ENCODE measurements at places on chromosomes 11 and 22.

- DNase-seq, result no peak
Measured at GRCh38 chr11:71383461-71383860, 64.7 kb downstream of the DHCR7 start.

- DNase-seq, result no peak
Measured at GRCh38 chr11:45818961-45819605, 14.1 kb downstream of the SLC35C1 start.

GRCh38 chr22:50469377-50470305 is 5.2 kb downstream of the SBF1 start:
- DNase-seq, result peak; percentile 47

DNA sequence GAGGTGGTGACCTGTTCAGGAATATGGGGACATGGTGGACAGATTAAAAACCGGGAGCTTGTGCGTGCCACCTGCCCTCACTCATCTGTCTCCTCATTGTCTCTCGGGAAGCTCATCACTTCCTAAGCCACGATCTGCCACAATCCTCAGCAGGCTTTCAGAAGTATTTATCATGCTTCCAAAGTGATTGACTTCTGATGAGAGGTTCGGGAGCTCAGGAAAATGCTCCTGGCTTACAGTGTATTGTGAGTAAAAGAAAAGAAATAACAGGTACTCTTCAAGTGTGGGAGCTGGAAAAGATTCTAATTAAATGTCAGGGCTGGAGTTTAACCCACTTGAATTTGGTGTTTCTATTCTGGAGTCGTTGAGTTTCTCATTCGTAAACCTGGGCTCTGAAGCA is 91.9 kb upstream of the DRD2 start:
- DNase-seq, result no peak

GRCh38 chr22:41435560-41435959 is 11.0 kb downstream of the TOB2 start:
- DNase-seq, result no peak

DNA sequence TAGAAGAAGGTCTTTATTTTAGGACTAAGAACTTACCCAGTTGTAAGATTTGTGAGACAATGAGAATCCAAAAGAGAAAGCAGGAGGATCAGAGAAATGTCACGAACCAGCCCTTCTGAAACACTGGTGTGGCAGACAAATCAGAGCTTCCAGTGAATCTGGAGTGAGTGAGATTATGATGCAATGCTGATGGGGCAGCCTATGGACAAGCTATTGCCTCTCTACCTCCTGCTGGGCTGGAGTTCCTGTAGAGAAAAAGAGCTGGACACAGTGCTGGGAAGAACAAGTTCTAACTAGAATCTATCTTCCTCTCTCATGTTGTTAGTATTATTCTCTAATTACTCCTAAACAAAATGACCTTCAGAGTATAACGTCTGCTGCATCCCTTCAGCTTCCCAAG is 12.0 kb upstream of the ANO3 start:
- DNase-seq, result no peak

GRCh38 chr11:75878933-75879332 is 63.9 kb downstream of the UVRAG start:
- DNase-seq, result no peak

DNA sequence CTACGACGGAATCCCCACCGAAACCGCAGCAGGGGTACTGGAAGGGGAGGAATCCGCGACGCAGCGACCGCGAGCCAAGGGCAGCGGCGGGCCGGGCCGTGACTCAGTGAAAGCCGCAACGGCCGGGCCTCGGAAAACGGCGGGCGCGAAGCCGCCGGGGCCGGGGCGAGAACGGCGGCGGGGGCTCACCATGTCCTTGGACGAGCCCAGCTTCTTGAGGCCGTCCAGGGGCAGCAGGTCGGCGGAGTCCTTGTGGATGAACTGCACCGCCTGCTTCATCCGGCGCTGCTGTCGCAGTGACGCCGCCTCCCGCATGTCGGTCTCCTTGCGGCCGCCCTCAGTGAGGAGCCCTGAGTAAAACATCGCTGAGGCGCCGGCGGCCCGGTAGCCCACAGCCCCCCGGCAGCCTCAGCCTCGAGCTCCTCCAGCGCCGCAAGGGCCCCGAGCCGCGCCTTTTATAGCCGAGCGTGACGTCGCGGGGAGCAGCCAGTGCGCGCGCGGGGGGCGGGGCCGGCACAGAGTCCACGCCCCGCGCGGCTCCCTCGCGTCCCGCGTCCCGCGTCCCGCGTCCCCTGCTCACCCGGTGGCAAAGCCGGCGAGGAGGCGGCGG is at the start of gene NRIP3:
Gene NRIP3 (minus strand): TSS at position 429 of the 610 bp plus-strand sequence. CDS start 66 bp downstream, at position 363.
- DNase-seq, result peak; percentile 11

- no peak for DNase-seq
Measured at GRCh38 chr11:34027516-34028408, 23.8 kb upstream of the CAPRIN1 start.

GRCh38 chr11:61959678-61960077 is 7.8 kb downstream of the FTH1 start:
- DNase-seq, result no peak

GRCh38 chr11:765025-765801 is 12.1 kb downstream of the GATD1 start:
- no peak for DNase-seq

- DNase-seq, result no peak
Measured at GRCh38 chr11:128914216-128915148, 23.3 kb downstream of the KCNJ5 start.

GRCh38 chr22:45201678-45202332 is 38.1 kb downstream of the NUP50 start:
- no peak for DNase-seq

DNA sequence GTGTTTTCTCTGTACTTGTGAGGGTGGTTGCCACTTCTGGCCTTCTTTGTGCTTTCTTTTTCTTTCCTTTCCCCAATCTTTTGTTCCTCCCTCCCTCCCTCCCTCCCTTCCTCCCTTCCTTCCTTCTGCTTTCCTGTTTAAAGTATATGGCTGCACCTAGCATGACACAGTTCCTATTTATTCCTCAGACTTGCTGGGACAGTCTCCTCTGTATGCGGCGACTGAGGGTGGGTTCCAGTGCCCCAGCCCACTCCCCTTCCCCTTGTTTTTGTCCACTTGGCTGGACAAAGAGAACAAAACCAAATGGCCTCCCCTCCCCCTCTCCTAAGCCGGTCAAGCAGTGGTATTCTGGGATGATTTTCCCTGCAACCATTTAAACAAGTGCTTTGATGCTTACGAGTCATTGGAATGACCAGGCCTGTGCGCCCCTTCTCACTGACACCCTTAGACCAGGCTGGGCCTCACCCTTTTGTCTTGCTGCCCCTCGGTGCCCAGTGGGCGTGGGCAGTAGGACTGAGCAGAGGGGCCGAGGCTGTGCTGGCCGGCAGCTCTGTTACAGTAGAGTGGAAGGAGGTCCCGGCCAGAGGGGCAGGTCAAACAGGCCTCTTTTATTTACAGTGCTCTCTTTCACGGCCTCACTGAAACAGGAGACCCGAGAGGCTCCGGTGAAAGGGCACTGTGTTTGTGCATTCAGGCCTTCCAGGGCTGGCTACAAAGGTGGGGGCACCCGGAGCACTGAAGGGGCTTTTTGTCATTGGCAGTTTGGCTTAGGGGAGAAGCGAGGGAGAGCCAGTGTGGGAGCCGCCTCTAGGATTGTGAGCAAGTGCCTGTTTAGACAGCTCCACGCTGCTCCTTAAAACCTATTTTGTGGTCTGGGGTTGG is 32.2 kb downstream of the ZBTB16 start:
- DNase-seq, result no peak

- DNase-seq, result no peak
Measured at GRCh38 chr11:27028561-27028965, 12.1 kb upstream of the BBOX1 start.

- no peak for DNase-seq
Measured at GRCh38 chr11:15783619-15784018, 572.7 kb downstream of the SOX6 start.

GRCh38 chr22:46654927-46655595 is 34.9 kb downstream of the GRAMD4 start:
- DNase-seq, result no peak

- no peak for DNase-seq
Measured at GRCh38 chr22:35138521-35138920, 72.6 kb downstream of the ISX start.

DNA sequence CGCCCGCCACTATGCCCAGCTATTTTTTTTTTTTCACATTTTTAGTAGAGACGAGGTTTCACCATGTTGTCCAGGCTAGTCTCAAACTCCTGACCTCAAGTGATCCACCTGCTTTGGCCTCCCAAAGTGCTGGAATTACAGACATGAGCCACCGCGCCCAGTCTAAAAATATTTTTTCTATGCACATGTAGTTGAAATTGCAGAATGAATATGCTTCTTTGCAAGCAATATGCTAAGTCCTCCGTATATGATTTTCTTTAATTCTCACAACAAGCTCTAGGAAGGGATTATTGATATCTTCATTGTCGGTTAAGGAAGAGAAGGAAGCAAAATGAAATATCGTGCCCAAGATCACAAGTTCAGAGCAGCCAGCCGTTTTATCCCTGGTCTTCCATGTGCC is 30.1 kb upstream of the SYT13 start:
- no peak for DNase-seq

DNA sequence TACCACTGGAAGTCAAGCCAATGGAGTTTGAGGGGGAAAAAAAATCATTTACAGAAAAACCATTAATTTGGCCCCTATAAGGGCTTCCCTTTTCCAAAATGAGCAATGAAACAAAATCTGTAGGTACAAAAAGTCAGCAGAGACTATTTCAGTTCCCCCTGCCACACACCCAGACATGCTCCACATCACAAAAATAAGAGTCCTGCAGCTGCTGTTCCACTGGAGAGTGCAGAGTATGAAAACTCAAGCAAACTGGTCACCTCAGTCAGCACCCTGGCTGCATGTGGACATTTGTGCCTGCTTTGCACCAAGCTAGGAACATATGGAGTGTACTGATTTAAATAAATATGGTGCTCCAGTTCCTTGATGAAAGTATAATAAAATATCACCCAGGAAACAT is 15.1 kb downstream of the POU2AF1 start:
- no peak for DNase-seq

GRCh38 chr11:47254386-47254785 is 3.4 kb upstream of the NR1H3 start:
- no peak for DNase-seq

- DNase-seq, result no peak
Measured at GRCh38 chr11:113722221-113722620, 16.1 kb upstream of the TMPRSS5 start.

- no peak for DNase-seq
Measured at GRCh38 chr11:3904228-3904627, 48.8 kb downstream of the STIM1 start.

DNA sequence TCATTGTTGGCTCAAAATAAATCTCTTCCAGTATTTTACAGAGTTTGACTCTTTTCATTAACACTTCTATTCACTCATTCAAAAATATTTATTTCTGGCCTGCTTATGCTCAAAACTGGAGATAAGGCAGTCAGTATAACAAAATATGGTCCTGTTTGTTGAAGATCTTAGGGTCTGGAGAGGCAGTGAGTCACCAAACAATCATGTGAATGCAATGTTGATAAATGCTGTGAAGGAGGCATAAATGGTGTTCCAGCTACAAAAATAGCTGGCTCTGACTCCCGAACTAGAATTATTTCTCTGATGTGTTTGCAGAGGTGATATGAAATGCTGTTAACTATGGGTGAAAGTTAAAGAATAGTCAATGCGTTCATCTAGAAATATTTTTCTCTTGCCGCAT is 390.6 kb downstream of the AASDHPPT start:
- no peak for DNase-seq

- no peak for DNase-seq
Measured at GRCh38 chr11:90493379-90493778, 270.5 kb upstream of the CHORDC1 start.

GRCh38 chr22:42111798-42112197 is 18.8 kb downstream of the CYP2D6 start:
- no peak for DNase-seq

DNA sequence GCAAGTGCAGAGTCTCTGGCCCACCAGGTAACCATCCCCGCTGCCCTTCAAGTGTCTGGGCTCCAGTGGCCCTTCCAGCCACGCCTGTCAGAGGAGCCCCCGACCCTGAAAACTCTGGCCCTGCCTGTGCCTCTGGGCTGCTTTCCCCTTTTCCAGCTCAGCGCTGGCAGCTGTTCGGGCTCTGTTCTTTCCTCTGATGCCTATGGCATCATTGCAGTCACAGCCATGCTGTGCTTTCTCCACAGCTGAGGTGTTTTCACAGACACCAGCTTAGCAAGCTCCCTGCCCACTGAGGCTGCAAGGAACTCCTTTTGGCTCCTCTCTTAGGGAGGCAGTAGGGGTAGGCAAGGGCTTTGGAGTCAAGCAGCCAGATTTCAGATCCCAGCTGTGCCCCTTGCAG is 21.2 kb downstream of the P2RX3 start:
- DNase-seq, result no peak

DNA sequence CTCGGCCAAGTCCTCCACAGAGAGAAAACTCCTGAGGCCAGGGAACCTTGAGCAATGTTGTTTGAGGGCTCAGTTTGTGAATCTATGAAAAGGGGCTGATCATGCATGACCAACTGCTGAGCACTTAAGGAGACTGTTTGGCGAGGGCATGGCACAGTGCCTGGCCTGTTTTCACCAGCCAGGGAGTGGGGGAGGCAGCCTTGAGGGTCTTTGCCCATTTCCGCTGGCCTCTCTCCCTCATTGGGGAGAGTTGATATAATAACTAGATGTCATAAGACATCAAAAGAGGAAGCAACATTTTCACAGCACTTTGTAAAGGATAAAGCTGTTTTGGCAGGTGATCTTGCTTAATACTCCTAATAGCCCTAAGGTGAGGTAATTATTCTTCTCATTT is 110.6 kb downstream of the TP53I11 start:
- no peak for DNase-seq
